T-helper 17 cell (primary cell): ENCODE measurements at places on chromosomes 5 and 9.

DNA sequence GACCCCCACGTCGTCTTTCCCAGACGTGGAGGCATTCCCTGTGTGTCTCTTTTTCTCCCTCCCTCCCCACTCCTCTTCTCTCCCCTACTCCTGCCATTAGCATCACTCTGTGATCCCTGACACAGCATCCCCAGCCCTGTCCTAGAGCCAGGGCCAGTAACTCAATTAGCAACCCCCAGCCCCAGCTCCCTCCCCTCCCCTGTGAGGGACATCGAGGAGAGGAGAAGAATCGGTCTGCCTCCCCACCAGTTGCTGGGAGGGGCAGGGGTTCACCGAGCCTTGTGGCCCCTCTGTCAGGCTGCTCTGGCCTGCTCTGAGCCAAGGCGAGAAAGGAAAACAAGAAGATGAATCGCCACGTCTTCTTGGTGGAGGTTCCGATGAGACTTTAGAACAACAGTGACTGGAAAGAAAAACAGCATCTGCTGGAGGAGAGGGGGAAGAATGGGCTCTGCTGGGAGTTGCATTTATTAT lies 123.1 kb downstream of the PAPPA start:
- DNase-seq = no peak

DNA sequence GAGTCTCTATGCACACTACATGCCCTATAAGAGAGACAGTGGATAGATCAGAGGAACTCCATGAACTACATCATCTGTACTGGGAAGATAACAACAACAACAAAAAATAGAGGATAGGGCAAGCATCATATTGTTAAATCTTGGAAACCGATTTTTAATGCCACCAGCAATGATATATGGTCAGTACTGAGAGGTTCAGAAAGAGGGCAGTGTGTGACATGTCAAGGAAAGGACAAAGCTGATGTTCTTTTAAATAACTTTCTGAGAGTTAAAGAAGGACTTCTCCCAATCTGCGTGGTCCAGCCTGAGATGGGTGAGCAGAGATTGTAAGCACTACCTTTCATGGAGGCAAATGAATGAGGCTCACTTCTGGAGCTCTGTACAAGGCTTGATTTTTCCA lies 62.0 kb upstream of the PHF24 start:
- no peak for DNase-seq

DNA sequence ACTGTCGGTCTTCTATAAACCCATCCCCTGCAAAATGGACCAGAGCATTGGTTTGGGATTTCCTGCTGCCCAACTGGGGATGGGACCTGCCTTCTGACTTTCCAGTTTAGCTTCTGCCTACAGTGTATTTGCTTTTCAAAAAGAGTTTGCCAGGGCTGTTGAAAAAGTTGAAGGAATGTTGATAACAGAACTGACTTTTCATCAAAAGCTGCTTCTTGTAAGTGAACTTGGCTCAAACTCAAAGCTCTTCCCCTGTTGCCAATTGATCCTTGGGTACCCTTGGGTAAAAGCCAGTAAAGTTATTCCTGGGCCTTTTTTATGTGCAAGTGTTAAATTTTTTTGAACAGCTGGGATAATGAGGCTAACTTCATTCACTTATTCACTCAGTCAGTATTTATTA lies 142.9 kb upstream of the SLC30A5 start:
- DNase-seq = no peak

DNA sequence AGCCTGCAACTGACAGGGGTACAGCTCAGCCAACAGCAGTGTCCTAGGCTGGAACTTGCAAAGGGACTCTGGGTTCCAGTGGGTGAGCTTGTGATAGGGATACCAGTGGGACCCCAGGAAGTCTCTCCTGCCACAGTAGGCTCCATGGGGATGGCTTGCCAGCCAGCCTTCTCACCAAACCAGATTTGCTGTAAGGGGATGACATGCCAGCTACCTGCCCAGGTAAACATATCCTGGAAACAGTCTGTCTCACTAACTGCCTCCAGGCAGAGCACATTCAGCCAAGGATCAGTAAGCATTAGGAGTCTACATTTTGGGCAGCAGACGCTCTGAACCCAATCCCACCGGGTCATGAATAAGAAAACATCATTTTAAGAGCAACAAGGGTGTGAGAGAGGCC lies 49.9 kb downstream of the SIL1 start:
- no peak for DNase-seq

GRCh38 chr9:123697686-123698085 lies 232.2 kb downstream of the DENND1A start:
- DNase-seq = no peak

DNA sequence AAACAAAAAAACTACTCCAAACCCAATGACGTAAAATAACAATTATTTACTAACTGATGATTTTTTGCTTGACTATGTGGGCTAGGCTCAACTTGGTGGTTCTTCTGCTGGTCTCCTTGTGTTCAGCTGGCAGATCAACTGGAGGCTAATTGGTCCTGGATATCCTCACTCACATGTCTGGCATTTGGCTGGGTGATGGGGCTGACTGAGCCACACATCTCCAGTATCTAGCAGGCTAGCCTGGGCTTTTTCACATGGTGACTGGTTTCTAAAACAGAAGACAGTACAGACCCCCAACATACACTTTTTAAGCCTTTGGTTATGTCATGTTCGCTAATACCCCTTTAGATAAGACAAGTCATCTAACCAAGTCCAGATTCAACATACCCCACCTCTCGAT lies 104.7 kb upstream of the PRRC1 start:
- DNase-seq = no peak

- no peak for DNase-seq
Measured at GRCh38 chr9:17800418-17800817, 221.6 kb downstream of the SH3GL2 start.

DNA sequence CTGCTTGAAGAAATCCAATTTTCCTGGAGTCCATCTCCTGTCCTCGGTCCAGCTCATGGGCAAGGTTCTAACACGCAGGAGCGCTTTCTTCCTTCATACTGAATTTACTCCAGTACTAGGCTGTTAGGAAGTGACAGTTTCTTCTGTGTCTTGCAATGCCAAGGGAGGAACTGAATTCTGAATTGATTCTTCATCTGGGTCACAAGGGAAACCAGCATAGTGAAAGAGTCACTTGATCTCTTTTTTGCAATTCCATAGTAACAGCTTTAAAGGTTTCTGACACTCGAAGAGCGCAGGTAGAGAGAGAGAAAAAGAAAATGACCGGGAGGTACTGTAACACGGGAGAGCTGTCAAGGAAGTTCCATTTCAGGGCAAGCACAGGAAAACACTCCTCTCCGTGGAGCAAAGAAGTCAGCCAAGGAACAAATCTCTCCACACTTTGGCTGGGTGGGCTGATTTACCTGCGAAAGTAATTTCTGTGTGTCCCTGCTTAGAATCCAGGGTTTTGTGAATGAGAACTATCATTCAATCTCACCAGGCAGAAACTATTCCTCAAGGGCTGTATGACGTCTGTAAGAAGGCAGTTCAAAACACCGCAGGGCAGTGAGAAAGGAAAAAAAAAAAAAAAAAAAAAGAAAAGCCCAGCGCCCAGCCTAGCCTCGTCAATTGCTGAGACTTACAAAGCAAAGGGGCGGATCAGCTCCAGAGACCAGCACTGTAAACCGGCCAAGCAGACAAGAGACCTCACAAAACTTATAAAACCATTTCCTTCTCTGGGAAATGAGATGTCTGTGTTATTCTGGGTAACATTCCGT lies 617.8 kb downstream of the PDE4D start:
- no peak for DNase-seq

- no peak for DNase-seq
Measured at GRCh38 chr5:108606185-108606584, 141.5 kb upstream of the FER start.

GRCh38 chr5:142472306-142472951 lies 147.6 kb upstream of the SPRY4 start:
- no peak for DNase-seq

GRCh38 chr5:17326600-17327037 lies 109.2 kb downstream of the BASP1 start:
- no peak for DNase-seq

- no peak for DNase-seq
Measured at GRCh38 chr5:108003178-108003577, 332.4 kb upstream of the EFNA5 start.

GRCh38 chr5:173720953-173721600 lies 104.6 kb upstream of the BOD1 start:
- DNase-seq = no peak

GRCh38 chr5:10019236-10019635 lies 230.5 kb downstream of the ATPSCKMT start:
- DNase-seq = no peak

DNA sequence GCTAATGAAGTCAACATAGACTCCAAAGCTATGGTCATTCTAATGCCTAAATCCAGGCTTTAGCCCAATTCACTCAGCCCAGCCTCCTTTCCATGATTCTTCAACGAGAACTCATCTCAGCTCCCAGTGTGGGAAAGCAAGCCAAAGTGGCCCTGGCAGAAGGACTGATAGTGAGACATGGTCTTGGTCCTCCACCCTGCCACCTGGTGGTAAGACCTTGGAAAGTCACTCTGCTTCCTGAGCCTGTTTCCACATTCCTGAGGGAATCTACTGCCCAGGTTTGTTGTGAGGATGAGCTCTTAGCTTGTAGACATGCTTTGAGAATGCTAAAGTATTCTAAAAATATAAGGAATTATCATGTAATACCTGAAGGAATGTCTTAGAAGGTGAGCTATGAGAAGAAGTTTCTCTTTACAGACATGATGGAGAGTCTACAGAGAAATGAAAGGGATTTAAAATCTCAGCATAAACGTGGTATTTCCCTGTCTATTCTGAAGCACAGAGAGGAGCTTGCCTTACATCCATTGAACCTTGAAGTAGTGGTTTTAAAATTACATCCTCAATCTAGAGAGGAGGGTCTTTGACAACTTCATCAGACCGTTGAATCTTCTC lies 173.5 kb downstream of the TRIM32 start:
- DNase-seq = no peak

DNA sequence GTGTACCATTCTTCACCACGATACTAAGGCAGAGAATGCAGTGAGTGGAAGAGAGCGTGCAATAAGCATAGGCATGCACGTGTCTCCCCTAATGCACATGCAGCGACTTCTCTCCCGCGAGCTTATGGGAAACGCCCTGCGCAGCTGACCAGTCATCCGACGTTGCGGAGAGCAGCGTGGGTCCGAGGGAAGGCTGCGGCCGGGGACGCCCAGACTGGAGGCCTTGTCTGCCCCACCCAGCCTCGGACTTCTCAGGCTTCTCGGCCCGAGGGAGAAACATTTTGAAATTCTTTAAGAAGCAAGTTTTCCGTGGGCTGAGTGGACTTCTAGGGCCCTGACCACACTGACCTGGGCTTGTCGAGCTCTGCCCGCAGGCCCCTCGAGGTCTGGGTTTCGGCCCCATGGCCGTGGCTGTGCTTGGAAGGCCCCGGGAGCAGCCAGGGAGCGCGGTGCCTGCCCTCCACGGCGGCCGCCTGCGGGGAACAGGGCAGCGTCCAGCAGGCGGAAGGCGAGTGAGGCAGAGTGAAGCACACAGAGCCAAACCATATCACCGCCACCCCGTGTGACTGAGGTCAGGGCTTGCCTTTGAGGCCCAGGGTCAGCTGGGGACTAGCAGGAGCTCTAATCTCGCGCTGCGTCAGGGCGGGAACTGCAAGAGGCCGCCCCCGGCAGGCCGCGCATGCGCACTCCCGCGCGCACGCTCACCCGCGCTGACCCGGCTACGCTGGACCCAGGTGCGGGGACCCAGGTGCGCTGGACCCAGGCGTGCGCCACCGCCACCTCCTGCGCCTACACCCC lies 60.0 kb upstream of the IRX1 start:
- DNase-seq = no peak

DNA sequence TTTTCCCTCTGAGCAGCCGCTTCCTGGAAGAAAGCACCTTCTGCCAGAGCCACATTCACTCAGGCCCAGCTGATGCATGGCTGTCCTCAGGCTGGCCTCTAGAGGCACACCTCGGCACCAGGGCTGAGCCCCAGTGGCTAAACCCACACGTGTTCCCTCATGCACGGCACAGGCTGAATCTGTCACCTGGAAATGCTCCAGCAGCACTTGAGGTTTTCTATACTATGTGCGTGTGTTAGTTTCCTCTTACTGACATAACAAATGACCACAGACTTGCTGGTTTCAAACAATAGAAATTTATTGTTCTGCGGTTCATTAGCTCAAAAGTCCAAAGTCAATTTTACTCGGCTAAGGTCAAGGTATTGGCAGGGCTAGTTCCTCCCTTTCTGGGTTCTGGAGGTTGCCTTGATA lies 141.4 kb downstream of the LRRC70 start:
- DNase-seq = no peak

DNA sequence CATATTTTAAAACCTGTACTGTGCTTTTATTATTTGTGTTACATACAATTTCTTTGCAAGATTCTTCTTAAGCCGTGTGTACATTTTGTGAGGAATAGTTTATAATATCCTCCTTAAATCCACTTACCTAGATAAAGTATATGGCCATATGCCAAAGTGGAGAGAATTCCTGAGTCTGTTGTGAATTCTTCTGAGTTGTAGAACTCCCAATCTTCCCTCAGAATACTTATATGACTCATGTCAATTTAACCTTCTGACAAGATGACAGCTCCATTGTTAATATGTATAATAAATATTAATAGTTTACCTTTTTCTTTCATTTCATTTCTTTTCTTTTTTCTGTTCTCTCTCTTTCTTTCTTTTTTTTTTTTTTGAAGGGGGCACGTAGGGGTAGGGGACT lies 6.0 kb upstream of the RICTOR start:
- no peak for DNase-seq

DNA sequence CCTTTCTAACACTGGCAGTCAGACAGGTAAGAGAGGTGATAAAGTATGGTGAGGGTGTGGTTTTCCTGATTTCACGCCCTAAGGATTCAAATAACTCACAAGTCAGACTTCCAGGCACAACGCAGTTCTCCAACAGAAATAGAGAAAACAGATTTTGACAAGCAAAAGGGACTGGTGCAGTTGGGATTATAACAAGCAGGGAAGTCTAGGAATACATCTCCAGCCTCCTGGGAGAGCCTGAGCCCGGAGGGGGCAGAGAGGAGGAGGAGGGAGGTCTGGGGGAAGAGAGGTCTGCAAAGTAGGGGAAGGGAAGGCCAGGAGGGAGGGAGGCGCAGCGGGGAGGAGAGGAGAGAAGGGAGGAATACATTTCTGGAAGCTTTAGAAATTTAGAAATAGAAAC lies 1.6 kb downstream of the CMBL start:
- DNase-seq = no peak

DNA sequence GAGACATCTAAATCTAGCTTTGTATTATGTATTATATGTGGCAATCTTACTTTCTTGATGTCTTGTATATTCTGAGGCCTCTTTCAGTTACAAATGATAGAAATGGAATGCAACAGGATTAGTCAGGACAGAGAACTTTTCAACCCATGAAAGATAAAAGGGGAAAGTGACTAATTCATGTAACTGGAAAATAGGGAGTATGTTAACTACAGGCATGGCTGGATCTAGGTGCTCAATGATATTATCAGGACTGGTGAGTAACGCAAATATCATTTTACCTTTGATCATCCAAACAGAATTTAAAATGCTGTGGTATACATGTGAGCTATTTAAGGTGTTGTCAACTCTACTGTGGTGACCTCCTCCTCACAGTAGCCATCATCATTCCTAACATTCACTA lies 215.7 kb upstream of the GLRA1 start:
- DNase-seq = no peak

DNA sequence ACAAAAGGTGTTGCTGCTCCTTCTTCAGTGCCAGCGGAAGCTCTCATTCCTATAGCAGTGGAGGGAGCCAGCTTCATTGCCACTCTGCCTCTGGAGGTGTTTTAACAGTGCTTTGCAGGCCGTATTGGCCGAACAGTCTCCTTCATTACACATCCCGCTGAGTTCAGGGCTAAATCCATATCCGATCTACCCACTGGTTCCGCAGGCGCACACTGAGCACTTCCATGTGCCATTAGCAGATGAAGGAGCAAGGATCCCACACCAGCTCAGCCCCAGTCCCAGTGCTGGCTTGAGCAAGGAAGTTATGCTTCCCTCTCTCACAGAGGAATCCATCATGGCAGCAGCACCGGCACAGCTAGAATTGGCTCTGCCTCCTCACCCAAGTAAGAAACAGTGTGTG lies 121.2 kb upstream of the IRX2 start:
- DNase-seq = no peak
